Activated CD4-positive, CD25-positive, alpha-beta regulatory T cell treated with anti-CD3 and anti-CD28 coated beads, Interleukin-2, amount 50 U/mL, for 16 hours (primary cell): ENCODE measurements at places on chromosomes 3 and 15.

DNA sequence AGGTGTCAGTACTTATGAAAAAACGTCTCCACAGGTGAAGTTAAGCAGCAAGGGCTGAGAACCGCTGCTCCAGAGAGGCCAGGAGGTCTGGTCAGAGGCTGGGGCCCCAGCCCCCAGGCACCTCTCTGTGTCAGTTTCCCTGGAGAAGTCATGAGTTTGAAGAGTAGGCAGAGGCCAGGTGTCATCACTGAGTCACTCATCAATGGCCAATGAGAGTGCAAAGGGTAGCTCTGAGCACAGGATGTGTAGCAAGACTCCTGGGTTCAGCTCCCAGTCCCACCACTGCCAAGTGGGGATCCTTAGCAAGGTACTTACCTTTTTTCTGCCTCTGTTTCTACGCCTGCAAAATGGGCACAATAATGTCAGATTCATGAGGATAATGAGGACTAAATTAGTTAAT, 47.9 kb downstream of the CORO2B start:
- DNase-seq, result no peak

GRCh38 chr15:31089368-31090047, 12.0 kb downstream of the TRPM1 start:
- DNase-seq, result no peak

DNA sequence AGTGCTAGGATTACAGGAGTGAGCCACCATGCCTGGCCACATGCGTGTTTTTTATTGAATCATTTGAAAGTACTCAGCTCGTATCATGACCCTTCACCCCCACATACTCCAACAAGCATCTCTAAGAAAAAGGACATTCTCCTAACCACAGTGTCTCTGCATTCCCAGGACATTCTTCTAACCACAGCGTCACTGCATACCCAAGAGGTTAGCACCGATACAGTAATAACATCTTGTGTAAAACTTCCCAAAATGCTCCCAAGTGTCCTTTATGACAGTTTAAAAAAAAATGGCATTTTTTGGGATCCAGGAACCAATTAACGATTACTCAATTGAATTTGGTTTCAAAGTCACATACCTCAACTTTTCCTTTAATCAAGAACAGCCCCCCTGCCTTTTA, 39.6 kb downstream of the FLNB start:
- DNase-seq, result no peak

GRCh38 chr3:29525254-29525881, 244.5 kb downstream of the RBMS3 start:
- no peak for DNase-seq

- DNase-seq, result no peak
Observed at GRCh38 chr15:68991723-68992122, 22.8 kb upstream of the NOX5 start.

DNA sequence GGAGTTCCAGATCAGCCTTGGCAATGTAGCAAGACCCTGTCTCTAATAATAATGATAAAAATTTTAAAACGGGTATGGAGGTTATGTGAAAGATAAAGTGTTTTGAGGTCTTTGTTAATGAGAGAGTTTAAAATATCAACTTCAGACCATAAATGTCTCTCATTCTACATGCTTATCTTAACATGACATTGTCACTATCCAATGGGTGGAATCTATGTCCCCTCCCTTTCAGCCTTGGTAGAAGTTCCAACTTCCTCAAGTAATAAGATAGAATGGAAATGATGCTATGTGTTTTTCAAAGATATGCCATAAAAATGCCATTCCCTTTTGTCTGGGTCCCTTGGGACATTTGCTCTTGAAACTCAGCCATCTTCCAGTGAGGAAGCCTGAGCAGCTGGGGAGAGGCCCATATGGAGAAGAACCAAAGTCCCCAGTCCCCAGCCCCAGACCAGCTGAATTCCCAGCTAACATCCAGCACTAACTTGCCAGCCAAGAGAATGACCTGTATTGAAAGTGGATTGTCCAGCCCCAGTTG, 17.0 kb downstream of the RPSA start:
- DNase-seq, result no peak

GRCh38 chr3:13046569-13047274, 26.5 kb downstream of the IQSEC1 start:
- no peak for DNase-seq

DNA sequence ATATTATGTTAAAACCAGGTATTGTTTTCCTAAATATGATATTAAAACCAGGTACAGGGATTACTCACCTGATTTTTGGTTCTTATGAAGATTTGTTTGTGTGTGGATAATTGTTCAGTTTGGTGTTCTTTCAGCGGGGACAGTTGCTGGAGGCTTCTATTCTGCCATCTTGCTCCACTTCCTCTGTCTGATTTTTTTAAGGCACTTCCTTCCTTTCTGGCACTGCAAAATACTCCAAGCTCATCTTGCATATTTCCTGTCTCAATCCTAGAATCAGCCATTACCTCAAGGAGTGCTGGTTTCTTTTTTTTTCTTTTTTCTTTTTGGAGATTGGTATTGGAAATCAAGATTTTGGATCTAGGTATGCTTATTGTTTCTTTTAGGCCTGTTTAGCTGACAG, 229.9 kb downstream of the SV2B start:
- DNase-seq, result no peak

DNA sequence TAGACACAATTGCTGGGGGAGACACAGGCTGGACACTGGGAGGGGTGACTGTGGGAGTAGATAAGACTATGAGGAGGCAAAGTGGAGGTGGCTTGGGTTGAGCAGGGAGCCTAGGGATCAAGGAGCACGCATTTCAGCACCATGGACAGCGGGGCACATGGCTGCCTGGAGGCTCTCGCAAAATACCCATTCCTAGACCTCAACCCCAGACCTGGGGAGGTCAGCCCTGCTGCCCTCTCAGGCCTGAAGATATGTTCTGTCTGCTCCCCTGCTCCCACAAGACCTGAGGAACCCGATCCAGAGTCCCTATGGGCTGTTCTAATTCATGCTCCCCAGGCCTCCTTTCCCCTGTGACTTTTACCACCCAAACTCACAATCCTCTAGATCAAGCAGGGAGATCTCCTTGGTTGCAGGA, 16.0 kb upstream of the CPEB1 start:
- no peak for DNase-seq

GRCh38 chr15:85976986-85977385, 102.7 kb upstream of the AGBL1 start:
- no peak for DNase-seq

DNA sequence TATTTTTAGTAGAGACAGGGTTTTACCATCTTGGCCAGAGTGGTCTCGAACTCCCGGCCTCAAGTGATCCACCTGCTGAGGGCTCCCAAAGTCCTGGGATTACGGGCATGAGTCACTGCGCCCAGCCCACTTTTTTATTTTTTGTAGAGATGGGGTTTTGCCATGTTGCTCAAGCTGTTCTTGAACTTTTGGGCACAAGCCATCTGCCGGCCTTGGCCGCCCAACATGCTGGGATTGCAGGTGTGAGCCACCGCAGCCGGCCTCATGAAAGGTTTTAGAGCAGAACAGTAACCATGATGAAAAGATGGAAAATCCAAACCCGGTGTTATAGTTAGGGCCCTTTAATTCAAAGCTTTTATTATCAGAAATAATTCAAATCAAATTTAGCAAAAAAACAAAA, 15.6 kb upstream of the MB21D2 start:
- DNase-seq, result no peak

- DNase-seq, result no peak
Observed at GRCh38 chr3:168952551-168952950, 711.0 kb downstream of the MECOM start.

DNA sequence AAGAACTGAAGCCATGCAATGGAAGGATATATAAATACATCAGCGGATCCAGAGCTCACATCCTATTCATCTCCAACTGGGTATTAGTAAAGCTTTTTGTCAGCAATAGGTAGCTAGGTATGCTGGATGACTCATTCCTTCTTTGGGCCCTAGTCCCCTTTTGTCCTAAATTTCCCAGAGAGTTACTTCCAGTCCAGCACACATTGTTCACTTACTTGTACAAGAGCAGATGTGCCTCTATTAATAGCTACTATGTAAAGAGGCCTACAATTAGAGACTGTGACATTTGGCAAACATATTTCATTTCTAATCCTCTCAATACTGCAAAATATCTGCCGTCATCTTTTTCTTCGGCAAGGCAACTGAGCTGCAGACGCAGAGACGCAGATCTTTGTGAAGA, 1.7 kb upstream of the SLC4A7 start:
- no peak for DNase-seq

GRCh38 chr15:90814191-90814821, 54.1 kb upstream of the FURIN start:
- no peak for DNase-seq

DNA sequence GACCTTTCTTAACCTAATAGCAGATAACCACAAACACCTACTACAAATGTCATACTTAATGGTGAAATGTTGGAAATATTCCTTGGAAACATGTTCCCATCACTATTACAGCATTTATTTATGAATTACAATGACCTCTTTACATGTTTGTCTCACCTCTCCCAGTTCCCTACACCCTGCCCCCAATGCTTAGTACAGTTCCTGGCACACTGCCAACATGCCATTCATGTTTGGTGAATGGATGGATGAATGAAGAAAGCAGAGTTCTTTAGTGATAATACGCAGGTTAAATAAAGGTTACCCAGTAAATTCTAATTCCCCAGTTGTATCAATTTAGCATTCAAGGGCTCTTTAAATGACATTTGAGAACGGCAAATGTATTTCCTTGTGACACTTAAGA, 259.9 kb upstream of the ATP11B start:
- DNase-seq, result no peak
